ENCODE measurements at places on chromosomes 12 and 14. TPM values are rescaled to one million over a fixed set of nuclear protein-coding genes. Genes with fewer than 3 reads are reported as not detected.

The CYP27B1 gene
- total RNA-seq = 2.3 TPM

The C3AR1 gene
- total RNA-seq = 8.8 TPM

The RALGAPA1 gene
- total RNA-seq = 29.5 TPM

The FOXJ2 gene
- total RNA-seq = 17.1 TPM

The USP44 gene
- 18.9 TPM for total RNA-seq

The NOC4L gene
- 34.4 TPM for total RNA-seq

The SPIC gene
- not detected for total RNA-seq

The GLI1 gene
- 1.9 TPM for total RNA-seq

The NDUFB1 gene
- 130 TPM for total RNA-seq

The ATG101 gene
- 31.1 TPM for total RNA-seq

The MMP17 gene
- total RNA-seq = not detected

The MMP14 gene
- 1.8 TPM for total RNA-seq

The NPFF gene
- total RNA-seq = not detected

The KRT85 gene
- total RNA-seq = not detected

The BEGAIN gene
- total RNA-seq = 0.70 TPM

The TSHR gene
- not detected for total RNA-seq

The MYRFL gene
- total RNA-seq = not detected

The GPR68 gene
- 44.6 TPM for total RNA-seq

The PRORP gene
- 32.5 TPM for total RNA-seq

The GUCY2C gene
- not detected for total RNA-seq

The MYF6 gene
- total RNA-seq = not detected

The ULK1 gene
- total RNA-seq = 17.1 TPM

The KCNJ8 gene
- total RNA-seq = not detected

The MGAT2 gene
- total RNA-seq = 55.1 TPM

The NPAS3 gene
- total RNA-seq = not detected

The C1QL4 gene
- not detected for total RNA-seq

The SIX1 gene
- total RNA-seq = not detected

The KLRC1 gene
- 4.9 TPM for total RNA-seq

The KERA gene
- total RNA-seq = not detected

The DCN gene
- not detected for total RNA-seq

The SRRM4 gene
- total RNA-seq = not detected
